ACHN (cell line): ENCODE measurements at places on chromosomes 6 and 20.

DNA sequence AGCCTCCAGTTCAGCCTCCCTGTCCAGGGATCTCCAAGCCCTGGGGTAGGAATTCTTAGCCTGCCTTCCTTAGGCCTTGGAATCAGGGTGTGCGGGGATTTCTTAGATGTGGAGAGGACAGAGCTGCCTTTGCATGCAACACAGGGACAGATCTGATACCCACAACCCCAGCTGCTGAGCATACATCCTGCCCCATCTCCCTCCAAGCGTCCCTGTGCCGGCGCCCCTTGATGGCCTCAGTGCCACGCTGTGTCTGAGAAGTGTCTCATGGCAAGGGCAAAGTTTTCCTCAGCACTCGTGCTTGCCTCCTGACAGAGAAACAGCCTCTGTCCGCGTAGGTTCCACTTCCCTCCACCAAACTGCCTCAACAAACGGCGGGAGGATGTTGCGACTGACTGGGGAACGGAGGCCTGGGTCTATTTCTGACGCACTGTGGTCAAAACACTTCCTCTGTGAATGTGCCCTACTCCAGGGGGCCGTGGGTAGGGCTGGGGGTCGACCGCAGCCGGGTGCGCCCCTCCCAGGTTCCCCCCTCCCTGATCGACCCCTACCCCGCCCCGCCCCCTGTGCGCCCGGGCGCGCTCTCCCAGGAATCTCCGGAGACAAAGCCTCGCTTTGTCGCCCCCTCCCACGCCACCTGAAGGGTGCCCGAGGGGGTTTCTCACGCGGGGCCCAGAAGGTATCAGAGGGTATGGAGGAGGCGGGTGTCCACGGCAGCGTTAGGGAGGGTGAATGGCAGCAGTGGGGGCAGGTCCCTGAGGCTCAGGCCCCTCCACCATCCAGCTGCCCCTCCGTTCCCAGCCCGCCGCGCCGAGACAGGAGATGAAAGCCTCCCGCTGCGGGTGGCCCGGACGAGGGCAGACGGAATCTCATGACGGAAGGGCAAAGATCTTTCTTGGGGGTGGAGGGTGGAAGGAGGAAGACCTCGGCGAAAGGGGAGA is 806 bp downstream of the MICAL1 start:
- DNase-seq, result peak; percentile 14

DNA sequence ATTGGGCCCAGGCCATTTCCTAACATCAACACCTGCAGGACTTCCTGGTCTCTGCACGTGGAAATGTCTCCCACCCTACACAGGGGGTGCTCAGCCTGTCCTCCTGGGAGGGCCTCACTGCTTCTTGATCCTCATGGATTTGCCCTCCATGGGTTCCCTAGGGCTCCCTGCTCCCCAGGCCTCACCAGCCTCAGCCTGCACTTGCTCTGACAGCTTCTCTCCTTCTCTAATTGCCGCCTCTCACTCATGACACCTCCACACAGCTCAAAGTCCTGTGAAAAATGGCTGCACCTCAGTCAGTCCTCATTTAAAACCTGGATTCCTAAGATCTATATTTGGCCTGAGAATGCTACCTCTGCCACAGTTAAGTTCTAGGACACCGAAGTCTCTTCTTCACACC is 130.6 kb downstream of the PXDC1 start:
- DNase-seq, result no peak

DNA sequence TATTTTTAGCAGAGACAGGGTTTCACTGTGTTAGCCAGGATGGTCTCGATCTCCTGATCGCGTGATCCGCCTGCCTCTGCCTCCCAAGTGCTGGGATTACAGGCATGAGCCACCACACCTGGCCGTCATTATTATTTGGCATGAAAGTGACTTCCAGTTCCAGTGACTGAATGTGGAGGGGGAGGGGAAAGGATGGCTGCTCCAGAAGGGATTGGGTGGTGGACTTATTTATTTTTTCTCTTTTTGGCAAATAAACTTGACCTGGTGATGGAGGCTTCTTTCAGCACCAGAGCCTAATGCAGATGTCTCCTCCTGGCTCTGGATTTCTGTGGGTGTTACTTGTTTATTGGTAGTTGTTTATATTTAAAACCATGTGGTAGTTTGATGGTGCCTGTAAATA is 16.9 kb upstream of the SLC22A23 start:
- DNase-seq, result no peak

- no peak for DNase-seq
Measured at GRCh38 chr6:81575442-81575841, 177.0 kb downstream of the TENT5A start.

DNA sequence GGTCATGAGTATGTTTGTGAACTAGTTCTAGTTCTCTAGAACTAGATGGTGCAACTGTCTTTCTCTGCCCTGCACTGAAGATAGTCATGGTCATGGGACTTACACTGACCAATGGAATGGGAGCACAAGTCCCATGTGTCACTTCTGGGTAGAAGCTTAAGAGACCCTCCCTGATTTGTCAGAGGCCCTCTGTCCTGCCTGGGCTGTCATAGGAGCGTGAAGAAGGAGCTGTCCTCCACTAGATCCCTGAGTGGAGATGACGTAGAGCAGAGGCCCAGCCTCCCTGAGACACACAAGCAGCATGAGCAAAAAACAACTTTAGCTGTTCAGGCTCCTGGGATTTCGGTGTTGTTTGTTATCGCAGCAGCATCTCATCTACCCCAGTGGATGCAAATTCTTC is 514.5 kb downstream of the PREX1 start:
- no peak for DNase-seq

- DNase-seq, result no peak
Measured at GRCh38 chr20:62537649-62538292, 62.0 kb upstream of the GATA5 start.

- DNase-seq, result no peak
Measured at GRCh38 chr6:148082696-148083095, 259.9 kb upstream of the SASH1 start.

- DNase-seq, result no peak
Measured at GRCh38 chr20:35238735-35239134, 12.2 kb downstream of the MMP24 start.

DNA sequence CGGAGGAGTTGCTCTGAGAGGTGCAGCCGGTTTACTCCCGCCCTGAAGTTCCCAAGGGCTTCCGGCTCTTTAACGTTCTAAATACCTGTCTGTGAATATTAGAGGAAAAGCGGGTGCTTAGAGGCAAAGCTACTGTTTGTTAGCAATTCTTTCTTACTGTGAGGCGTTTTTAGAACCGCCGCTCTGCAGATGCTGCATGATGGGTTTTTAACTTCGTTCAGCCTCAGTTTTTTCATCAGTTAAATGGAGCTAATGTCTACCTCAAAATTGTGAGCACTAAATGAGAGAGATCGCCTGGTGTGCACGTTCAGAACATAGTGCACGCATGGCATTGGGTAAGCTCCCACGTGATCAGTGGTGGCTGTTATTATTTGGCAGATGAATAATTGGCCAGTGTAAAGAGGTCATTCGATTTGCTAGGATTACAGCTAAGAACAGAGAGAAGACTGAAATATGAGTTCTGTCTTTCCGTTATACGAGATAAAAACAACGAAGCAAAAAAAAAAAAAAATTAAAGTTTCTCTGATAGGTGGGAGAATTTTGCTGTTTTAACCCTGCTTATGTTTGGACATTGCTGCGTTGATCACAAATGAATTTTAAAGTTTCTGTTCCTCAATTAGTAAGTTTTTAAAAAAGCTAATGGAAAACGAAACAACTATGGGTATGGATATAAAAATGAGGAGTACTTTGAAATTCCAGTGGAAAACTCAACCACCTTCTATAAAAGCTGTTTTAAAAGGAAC is 660 bp upstream of the TFB1M start:
- DNase-seq, result peak; percentile 81

DNA sequence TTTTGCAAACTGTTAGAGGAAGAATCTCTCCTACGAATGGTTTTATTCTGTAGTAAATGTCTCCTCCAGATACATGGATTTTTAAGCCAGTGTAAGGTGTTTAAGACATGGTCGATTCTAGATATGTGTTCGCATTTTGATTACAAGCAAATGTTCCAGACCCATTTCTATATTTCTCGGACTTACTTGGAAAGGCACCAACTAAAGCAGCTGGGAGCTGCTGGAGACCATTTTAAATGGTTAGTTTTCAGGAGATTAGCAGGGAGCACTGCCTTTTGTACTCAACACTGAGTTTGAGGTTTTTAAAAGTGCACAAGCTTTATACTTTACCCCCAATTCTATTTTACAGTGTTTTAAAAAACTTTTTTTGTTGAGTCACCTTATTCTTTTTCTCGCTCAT is 857.0 kb downstream of the KIF16B start:
- no peak for DNase-seq

DNA sequence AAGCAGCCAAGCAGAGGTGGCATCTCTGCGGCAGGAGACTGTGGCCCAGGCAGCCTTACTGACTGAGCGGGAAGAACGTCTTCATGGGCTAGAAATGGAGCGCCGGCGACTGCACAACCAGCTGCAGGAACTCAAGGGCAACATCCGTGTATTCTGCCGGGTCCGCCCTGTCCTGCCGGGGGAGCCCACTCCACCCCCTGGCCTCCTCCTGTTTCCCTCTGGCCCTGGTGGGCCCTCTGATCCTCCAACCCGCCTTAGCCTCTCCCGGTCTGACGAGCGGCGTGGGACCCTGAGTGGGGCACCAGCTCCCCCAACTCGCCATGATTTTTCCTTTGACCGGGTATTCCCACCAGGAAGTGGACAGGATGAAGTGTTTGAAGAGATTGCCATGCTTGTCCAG is 5.9 kb upstream of the PHF1 start:
- no peak for DNase-seq

DNA sequence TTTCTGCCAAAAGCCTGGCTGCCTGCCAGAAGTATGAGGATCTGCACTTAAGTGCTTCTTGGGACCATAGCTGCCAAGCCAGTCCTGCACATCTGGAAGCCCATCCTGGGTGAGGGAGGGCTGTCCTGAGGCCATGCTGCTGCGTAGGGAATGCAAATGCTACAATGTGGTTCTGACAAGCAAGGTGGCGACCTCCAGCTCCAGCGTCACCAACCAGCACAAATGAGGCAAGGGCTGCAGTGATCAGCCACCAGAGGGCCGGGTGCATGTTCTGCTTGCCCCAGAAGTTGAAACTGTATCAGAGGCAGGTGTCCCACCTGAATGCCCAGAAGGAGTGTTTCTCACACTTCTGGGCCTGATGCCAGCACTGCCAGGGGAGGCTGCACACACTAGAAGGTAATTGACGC is 99.1 kb upstream of the KCNQ5 start:
- DNase-seq, result peak; percentile 11

GRCh38 chr6:33578164-33578563 is 1.9 kb downstream of the BAK1 start:
- DNase-seq, result no peak

GRCh38 chr6:106609699-106610098 is 19.6 kb downstream of the RTN4IP1 start:
- DNase-seq, result peak; percentile 35

GRCh38 chr6:30656513-30656912 is 9.6 kb downstream of the C6orf136 start:
- no peak for DNase-seq

GRCh38 chr20:31675828-31676608 is 38.3 kb downstream of the COX4I2 start:
- no peak for DNase-seq
